ENCODE measurements at places on chromosomes 5 and 9.

DNA sequence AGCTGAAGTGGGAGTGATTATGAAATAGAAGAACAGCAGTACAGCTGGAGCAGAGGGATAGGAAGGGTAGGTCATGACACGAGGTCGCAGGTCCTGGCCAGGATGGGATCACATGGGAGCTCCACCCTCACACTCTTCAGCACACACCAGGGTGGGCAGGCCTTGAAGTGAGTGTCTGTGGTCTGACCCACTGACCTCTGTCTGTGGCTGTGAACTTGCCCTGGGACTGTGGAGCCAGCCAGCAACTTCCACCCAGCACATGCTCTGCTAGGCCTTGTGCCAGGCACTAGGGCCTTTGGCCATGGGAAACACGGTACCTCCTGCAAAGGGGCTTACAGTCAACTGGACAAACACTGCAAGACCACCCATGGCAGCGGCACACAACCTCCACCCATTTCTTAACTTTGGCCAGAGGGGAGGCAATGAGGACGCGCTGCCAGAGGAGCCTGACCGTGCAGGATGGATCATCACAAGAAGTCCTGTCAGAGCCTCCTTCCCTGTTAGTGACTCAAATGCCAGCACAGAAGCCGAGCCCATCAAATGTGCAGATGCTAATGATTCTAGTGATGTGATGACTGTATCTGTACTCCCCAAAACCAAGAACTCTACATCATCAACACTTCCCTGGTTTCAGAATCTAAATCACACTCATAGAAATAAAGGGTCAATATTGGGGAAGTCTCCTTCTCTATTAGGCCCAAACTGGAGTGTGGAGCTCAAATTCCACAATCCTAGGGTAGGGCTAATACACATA, 113.6 kb downstream of the DPYSL3 start:
- peak; percentile 75 for DNase-seq

GRCh38 chr5:150361301-150361700, 3.8 kb downstream of the TCOF1 start:
- no peak for DNase-seq

DNA sequence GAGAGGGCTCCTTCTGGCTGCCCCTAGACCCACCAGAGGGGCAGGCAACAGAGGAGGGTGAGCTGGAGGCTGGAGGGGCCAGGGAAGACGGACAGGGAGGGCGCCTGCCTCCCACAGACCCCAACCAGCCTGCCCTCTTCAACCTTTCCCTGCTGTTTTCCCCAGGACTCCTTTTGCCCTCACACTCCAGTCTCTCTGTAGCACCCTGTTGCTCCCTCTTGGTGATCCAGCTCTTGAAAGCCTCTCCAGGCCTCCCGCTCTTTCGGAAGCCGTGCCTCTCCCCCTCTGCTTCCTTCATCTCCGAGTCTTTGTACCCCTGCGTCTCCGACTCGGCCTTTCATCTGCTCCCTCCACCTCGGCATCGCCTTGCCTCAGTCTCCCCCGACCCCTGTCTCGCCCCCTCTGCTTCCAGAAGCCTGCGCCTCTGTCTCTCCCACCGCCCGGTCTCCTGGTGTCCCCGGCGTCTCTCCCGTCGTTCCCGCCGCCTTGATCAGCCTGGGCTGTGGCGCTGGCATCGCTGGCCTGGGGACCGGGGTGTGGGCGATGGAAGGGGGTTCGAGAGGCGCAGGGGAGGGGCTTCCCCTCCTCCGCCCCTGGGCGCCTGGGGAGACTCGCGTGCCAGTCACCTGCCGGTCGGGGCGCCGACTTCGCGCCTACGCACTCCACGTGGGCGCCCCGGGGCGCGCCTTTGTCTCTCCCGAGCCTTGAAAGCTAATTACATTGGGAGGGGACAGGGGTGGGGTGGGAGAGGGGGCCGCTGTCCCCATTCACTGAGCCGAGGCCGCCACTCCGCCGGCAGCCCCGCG, 5.3 kb upstream of the PRDM12 start:
- no peak for DNase-seq

GRCh38 chr5:56099346-56099745, 104.6 kb upstream of the IL6ST start:
- DNase-seq: no peak

- no peak for DNase-seq
Measured at GRCh38 chr9:131701436-131701781, 38.5 kb downstream of the RAPGEF1 start.

DNA sequence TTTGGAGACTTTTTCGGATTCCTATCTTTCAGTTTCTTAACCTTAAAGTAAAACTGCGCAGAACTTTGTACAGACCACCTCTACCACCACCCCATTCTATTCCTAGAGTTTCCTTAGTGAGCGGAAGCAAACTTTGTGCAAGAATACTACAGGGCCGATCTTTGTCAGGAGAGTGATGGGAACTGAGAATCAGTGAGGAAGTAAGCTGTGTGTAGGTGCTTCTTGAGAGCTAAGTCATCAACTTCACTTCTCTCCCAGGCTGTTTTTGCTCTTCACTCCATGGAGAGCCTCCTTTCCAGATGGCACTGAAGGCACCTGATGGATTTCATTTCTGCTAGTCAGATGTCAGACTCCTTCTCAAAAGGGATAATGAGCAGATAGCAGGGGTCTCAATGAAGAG, 127.3 kb downstream of the SPATA31D1 start:
- DNase-seq: no peak

GRCh38 chr9:89892920-89893319, 288.1 kb downstream of the GADD45G start:
- DNase-seq: no peak

GRCh38 chr9:96067600-96067999, 192.1 kb downstream of the ERCC6L2 start:
- no peak for DNase-seq

DNA sequence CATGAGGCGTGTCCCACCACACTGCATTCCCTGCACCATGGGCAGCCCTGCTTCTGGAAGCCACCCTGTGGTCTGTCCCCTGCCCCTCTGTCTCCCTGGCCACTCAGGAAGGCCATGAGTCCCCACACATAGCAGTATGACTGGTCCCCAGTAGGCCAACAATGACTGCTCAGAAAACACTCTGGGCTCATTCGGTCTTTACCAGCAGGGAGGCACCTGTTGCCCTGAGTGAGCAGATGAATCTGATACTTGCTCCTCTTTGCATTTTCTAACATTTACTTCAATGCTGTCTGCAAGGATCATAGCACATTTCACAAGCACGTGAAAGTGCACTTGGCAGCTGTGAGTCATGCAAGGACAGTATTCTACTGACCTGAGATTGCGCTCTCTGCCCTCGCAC, 365.4 kb upstream of the IRX1 start:
- DNase-seq: no peak

GRCh38 chr9:99266255-99267023, 44.4 kb downstream of the SEC61B start:
- DNase-seq: peak; percentile 63

- DNase-seq: no peak
Measured at GRCh38 chr5:142679744-142680143, 6.1 kb downstream of the FGF1 start.

DNA sequence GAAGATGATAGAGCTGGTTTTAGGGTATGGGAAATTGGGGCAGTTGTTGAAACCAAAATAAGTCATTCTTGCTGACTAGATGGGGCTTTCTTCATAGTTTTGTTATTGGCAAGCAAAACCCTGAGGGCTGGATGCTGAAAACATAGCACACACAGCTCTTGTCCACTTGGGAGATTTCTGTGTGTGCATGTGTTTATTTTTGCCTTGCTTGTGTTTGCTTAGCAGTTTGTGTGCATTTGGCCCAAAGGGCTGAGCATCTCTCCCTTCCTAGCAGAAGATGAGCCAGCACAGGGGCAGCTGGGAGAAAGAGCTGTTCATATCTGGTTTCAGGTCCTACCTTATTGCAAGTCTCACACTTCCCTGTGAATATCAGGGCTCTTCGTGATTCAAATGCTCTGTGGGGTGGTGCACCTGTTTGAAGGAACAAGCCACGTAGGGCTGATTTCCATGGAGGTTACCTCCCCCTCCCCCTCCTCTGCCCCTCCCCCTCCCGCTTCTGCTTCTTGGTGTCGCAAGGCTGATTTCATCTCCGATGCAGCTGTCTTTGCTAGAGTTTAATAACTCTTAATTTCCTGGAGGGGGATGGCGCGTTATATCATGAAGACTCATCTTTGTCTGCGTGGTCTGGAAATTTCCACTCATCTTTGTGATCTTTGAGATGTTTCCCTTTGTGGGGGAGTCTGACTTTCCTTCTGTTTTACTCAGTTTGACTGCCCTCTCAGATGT, 296.5 kb downstream of the ARHGAP26 start:
- no peak for DNase-seq

DNA sequence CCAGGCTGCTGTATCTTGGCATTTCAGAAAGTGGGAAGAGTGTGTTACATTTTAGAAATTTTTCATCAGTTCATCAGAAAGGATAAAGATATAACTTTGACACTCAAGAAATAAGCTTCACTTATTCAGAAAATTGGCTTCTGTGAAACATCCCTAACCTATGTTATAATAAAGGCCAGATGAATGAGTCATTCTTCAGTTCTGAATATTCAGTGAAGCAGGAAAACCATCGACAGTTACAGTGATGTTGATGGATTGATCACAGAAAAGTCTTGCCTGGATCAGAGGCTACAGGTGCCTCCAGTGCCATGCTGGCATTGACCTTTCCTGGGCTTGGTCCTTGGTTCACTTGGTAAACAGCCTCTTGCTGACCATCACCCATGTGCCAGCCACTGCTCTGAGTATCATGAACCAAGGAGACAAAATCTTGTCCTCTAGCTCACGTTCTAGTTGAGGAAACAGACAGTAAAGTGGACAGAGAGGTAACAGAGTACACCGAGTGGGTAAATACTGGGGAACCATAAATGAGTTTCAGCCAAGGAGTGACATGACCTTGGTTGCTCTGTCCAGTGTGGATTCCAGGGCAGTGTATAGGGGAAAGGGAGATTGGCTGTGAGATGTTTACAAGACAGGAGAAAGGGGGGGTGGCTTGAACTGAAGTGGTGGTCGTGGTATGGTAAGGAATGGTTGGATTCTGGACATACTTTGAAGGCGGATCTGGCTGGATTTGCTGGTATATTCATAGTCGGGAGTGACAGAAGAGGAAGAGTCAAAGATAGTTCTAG, 98.6 kb downstream of the AMBP start:
- no peak for DNase-seq

DNA sequence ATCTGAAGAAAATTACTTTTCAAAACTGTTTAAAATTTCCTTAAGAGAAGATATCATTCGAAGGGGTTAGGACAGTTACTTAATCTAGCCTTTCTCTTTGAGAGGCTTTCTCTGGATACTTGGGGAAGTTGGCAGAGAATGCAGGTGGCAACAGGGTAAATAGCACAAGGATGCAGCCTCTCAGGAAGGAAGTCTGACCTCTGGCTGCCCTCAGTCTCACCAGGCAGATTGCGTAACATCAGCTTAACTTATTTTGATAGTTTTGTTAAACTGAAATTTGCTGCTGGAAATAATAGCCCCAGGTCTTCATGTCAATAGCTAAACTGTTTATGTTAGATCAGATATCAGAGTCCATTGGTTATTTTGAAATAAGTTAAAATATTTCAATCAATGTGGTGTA, 20.4 kb downstream of the CCDC192 start:
- DNase-seq: peak; percentile 51

DNA sequence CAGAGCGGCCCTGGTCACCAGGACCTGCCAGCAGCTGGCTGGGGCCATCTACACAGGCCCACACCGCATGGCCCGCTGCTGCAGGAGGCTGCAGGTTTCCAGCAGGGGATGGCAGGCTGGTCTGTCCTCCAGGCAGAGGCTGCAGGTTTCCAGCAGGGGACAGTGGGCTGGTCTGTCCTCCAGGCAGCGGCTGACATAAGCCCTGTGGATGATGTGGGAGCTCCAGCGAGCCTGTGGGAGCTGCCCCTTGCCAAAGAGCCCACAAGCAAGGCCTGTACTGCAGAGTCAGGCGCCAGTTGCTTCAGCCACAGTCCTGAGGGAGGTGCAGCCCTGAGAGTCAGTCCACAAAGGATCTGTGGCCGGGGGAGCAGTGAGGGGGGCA, 18.5 kb downstream of the TPPP start:
- DNase-seq: no peak

DNA sequence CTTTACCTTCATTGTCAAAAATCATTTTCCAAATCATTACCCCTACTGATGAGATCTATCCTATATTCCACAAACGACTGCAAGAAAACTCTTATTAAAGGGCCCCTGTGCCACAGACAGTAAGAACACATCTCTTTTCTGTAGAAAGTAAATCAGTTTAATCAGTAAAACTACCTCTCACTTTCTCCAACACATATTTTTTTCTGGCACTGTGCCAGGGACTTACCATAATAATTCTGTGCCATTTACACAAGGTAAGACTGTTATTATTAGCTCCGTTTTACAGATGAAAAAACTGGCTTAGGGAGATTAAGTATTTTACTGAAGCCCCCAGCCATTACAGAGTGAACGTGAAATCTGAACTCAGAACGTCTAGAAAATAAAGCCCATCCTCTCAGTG, 587.0 kb upstream of the COX7C start:
- no peak for DNase-seq

DNA sequence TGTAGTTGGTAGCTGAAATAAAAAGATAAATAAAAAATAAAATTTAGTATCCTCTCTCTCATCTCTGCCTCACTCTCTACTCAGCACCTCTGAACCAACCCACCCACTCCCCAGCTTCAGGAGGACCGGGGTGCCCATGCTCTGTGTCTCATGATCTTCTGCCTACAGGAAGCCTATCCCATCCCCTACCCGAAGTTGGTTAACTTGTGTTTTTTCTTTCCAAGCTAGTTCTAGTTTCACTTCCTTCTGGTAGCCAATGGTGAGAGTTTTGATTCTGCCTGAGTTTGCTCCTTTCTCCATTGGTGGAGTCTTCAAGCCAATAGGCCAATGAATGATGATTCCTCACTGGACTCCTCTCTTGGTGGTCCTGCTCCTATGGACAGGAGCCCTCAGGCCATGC, 32.1 kb downstream of the SNX24 start:
- DNase-seq: no peak

DNA sequence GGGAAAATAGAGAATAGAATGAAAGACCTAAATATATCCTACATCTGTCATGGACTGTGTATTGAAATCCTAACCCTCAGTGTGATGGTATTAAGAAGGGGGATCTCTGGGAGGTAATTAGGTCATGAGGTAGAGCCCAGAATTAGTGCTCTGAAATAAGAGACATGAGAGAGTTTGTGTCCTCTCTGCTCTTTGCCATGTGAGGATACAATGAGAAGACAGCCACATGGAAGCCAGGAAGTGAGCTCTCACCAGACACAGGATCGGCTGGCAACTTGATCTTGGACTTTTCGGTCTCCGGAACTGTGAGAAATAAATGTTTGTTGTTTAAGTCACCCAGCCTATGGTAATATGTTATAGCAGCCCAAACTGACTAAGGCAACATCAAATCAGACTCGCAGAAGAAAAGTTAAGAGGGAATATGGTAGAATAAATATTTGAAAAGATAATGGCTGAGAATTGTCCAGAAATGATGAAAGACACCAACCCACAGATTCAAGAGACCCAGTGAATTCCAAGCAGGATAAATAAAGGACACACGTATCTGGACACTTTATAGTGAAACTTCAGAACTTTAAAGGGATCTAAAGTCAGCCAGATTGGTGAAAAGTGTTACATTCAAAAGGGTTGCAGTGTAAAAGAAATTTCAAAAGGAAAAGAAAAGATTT, 12.7 kb upstream of the SLC36A1 start:
- no peak for DNase-seq
